ENCODE measurements at places on chromosomes 1 and 21. TPM values are rescaled to one million over a fixed set of nuclear protein-coding genes. Genes with fewer than 3 reads are reported as not detected.

DNA sequence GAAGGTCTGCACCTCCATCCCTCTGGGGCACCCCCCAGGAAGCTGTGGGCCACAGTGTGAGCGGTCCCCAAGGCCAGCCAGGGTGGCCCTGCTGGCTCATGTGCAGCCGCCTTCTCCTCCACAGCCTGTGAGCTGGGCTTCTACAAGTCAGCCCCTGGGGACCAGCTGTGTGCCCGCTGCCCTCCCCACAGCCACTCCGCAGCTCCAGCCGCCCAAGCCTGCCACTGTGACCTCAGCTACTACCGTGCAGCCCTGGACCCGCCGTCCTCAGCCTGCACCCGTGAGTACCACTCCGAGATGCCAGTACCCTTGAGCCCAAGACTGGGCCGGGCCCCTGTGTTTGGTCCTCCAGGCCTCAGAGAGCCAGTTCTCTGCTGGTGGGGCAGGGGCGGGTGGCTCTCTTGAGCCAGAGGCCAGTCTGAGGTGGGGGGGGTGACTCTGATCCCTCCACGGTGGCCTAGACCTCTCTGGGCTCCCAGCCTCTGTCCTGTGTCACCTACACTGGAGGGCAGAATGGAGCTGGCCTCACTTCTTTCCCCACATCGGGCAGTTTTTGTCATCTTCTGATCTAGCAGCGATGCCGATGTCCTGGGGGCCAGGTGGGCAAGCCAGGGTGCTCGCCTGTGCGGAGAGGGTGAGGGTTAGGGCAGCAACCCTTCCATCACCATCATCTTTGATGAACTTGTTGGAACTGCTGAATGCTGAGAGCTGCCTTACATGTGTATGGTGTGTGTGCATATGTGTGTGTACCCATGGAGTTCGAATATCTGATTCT, 23.3 kb downstream of the EPHA8 start:
- no peak for DNase-seq

DNA sequence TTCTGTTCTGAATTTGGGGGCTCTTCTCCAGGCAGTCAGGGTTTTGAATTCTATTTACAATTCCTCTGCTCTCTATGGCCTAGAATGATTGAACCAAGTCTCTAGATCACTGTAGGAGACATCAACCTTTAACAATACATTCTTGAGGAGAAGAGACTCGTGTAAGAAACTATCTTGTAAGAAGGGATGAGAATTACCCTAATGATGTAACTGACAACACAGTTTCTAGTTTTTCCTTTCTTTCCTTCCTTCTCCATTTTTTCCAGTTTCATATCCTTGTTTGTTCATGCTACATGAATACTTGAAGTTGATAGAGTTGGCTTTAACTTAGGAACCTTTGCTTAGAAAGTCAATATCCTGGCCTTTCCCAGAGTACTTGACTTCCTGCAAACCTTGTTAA, 1.3 kb upstream of the ATP1A1 start:
- no peak for DNase-seq

GRCh38 chr1:26170472-26170821, 739 bp downstream of the ZNF593 start:
- DNase-seq = no peak

DNA sequence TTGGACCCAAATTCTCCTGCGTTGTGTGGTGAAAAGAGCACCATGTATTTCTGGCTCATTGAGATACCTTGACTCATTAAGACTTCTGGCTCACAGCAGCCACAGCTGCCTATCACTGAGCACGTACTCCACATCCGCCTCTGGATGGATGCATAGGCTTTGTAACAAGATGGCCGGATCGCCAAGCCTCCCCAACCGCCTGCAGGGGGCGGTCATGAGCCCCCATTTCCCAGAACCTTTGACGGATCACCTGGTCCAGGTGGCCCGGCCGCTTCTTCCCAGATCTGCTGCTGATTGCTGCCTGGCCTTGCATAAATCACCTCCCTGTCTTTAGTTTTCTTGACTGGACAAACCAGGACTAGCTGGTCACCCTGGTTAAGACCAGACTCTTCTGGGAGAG, 156.5 kb upstream of the KLHDC7A start:
- no peak for DNase-seq

DNA sequence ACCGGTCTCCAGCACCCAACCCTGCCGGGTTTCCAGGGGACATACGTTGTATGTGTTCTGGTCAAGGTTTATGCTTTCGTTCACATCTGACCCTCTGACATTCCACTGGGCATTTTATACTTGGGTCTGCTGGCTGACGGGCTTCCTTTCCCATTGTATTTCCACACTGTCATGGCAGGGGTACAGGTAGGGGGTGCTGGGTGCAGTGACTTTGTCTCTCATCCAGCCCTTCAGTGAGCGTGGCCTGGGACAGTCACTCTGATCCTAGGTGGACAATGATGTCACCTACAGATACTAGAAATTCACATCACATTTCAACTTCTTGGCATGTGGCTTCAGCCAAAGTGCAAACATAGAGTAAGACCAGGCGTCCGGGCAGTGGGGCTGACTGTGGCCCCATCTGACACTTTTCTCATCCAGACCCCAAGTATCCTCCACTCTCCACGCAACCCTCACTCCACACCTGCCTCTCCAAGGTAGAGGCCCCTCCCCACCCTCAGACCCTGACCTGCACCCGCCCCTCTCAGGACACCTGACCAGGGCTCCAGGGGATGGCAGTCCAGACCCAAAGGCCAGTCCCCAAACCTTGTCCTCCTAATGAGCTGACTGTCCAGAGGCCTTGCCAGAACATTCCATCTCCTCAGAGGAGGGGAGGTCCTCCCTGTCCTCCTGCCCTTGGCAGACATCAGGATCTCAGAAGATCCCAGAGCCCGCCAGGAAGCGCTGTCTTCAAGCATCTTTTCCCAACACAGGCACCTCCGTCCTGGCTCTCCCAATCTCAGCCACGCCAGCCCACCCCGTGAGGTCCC, 743 bp upstream of the KRTAP10-10 start:
- DNase-seq = no peak

GRCh38 chr1:198575798-198576641, 35.5 kb upstream of the ATP6V1G3 start:
- DNase-seq = no peak

GRCh38 chr1:215643592-215644321, 76.7 kb downstream of the KCTD3 start:
- DNase-seq = no peak

GRCh38 chr1:116290085-116290705, 82.8 kb upstream of the ATP1A1 start:
- no peak for DNase-seq

- no peak for DNase-seq
These were observed 231.1 kb upstream of the SGIP1 start for GRCh38 chr1:66302815-66303214.

- DNase-seq = no peak
These were observed 69.0 kb downstream of the PTGER3 start for GRCh38 chr1:70978623-70979022.

GRCh38 chr1:188986745-188987417, 1490.8 kb downstream of the BRINP3 start:
- DNase-seq = no peak

DNA sequence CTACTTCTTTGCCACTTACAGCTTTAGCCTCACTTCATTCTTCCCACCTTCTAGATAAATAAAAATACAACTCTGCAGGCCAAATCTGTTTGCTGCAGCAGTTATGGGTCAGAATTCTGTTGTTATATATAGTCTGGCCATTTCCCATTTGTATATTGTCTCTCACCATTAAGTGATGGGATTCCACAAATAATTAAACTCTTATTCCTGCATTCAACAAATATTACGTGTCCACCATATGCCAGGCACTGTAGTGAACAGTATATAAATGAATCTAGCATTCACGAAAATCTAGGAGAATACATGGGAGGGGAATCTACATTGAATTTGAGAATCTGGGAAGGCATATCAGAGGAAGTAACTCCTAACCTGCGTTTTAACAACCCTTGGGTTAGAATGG, 5.7 kb upstream of the GLRX2 start:
- DNase-seq = no peak

Gene SHE
- 3.6 TPM for total RNA-seq

Gene CR1L
- not detected for total RNA-seq

Gene ALPL
- total RNA-seq = 0.90 TPM

Gene CSF1
- total RNA-seq = 34.4 TPM

Gene HSF2BP
- total RNA-seq = 0.48 TPM

Gene CLEC20A
- total RNA-seq = not detected

Gene POLR3C
- 24.0 TPM for total RNA-seq

Gene OR2L5
- not detected for total RNA-seq

Data from mucosa of descending colon (tissue), 3 donors.